SK-N-DZ (cell line): ENCODE measurements at places on chromosomes 1 and 21.

GRCh38 chr1:29176576-29176975 is 5.1 kb downstream of the SRSF4 start:
- DNase-seq = no peak

DNA sequence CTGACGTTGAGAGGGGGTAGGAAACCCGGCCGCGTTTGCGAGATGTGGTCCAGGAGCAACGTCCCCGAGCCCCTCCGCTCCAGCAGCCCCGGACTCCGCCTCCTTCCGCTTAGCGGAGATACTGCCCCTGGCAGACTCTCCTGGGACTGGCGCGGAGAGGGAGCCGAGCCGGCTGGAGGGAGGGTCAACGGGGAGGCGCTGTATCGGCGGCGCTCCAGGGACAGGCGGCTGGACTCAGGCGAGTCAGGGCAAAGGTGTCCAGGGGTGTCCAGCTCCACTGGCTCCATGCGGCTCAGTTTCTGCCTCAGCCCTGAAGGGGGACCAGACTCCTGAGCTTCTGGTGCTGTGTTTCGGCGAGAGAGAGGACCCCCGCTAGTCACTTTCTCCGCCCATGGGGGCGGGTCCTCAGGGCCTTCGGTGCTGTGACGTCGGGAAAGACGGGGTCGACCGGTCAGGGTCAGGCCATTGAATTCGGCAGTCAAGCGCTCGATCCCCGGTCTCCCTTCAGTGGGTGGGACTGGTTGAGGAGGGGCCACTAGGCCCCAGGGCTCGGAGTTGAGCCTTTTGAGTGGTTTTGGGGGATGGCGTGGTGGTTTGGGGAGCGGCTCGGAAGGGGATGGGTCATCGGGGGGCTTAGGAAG is 2.8 kb upstream of the LIX1L start:
- DNase-seq = peak; percentile 93

GRCh38 chr1:197705941-197706340 is 69.3 kb downstream of the DENND1B start:
- no peak for DNase-seq

DNA sequence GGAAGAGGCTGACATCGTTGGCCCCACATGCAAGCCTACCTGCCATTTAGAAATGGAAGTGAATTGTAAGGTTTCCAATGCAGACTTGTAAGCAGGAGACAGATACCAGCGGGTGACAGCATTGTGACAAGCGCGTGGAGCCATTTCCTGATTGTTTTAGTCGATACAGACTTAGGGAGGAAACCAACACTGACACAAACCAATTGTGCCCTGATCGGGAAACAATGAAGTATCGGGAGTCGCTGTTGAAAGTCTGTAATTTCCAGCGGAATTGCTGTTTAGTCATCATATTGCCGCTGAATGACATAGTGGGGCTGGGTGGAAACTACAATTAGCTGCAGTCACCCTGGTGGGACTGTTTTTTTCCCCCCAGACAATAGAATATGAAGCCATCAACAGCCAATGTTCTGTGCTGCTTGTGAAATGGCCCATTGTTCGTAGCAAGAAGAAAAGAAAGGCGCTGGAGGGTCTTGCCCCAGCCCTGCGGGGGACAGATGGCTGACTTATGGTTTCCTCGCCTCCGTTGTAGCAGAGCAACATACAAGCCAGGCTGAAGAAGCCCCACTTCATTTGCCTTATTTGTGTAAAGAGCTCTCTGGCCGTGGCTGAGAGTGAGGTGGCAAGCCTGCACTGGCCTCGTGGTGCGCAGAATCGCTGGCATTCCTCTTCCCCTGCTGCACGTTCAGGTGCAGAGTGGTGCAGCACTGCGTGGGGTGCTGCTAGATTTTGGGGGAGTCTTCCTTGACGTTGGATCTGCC is 462.7 kb downstream of the CAMTA1 start:
- DNase-seq = no peak

DNA sequence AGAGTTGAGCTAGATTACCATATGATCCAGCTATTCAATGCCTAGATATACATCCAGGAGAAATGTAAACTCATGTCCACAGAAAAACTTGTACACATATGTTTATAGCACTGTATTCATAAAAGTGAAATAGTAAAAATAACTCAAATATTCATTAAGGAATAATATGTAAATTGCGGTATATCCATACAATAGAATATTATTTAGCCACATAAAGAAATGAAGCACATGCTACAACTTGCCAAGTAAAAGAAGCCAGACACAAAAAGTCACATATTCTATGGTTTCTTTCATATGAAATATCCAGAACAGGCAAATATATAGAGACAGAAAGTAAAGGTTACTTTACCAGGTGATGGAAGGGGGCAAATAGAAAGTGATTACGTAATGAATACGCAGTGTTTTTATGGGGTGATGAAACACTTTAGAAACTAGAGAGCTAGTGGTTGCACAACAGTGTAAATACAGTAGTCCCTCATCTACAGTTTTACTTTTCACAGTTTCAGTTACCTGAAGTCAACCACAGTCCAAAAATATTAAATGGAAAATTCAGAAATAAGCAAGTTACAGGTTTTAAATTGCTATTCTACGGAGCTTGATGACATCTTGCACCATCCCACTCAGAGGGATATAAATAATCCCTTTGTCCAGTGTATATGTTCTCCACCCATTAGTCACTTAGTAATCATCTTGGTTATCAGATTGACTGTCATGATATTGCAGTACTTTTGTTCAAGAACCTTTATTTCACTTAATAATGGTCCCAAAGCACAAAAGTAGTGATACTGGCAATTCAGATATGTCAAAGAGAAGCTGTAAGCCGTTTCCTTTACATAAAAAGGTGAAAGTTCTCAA is 62.3 kb downstream of the ZNF644 start:
- no peak for DNase-seq

DNA sequence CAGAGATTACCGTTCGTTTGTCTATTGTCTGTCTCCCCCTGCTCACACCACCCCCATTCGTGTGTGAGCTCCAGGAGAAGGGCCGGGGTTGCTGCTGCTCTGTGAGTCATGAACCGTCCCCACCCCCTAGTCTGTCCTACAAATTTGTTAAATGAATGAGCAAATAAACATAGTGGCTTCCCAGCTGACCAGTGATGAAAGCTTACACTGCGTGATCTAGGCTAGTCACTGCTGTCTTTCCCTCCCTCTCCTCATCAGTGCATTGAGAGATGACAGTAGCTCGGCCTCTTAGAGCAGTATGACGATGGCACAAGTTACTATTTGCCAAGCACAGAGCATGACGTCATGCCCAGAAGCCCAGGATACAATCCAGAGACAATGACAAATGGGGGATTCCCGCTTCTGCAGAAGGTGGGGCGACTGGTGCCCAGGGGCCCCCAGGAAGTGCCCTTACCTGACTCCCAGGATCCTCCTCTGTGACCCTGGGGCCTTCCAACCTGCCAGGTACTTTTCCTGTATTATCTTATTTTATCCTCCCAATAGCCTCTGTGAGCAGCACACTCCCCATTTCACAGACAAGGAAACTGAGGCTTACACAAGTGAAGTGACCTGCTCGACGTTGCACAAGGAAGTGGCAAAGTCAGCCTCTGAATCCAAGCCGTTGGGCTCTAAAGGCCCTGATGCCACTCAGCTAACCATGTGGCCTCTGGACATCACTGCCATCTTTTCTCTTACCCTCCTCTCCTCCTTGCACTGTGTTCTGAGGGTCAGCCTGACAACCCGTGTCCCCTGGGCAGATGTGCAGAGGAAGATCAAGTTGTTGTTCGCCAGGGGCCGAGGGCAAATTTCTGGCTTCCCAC is 8.6 kb upstream of the EPHA2 start:
- no peak for DNase-seq

- no peak for DNase-seq
Observed at GRCh38 chr1:200527670-200528069, 92.9 kb downstream of the KIF14 start.

- no peak for DNase-seq
Observed at GRCh38 chr21:32334980-32335531, 36.4 kb downstream of the MRAP start.

GRCh38 chr1:193884848-193885558 is 698.6 kb upstream of the B3GALT2 start:
- DNase-seq = peak; percentile 4

- DNase-seq = peak; percentile 47
Observed at GRCh38 chr1:71521655-71522264, 440.9 kb upstream of the ZRANB2 start.
